Jurkat, Clone E6-1 (cell line): ENCODE measurements at places on chromosomes 7 and 10.

DNA sequence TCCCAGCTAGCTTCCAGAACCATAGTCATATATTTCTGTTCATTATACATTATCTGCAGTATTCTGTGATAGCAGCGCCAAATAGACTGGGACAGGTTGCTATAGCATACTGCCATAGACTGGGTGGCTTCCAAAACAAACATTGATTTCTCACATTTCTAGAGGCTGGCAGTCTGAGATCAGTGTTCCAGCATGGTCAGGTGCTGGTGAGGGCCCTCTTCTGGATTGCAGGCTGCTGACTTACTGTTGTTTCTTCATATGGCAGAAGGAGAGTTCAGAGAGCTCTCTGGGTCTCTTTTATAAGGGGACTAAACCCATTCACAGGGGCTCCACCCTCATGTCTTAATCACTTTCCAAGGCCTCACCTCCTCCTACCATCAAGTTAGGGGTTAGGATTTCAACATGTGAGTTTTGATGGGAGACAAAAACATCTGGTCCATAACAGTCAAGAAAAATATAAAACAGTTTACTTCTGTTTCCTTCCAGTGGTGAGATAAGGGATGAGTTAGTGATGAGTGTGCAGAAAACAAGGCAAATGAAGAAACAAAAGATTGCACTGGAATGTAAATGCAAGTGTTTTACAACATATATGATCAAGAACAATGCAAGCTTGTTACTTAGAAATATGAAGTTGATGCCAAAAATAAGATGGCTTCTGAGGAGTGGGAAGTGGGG is 399.0 kb upstream of the C7orf33 start:
- DNase-seq = no peak

- no peak for DNase-seq
These were observed 65.2 kb downstream of the GBF1 start for GRCh38 chr10:102310361-102311024.

DNA sequence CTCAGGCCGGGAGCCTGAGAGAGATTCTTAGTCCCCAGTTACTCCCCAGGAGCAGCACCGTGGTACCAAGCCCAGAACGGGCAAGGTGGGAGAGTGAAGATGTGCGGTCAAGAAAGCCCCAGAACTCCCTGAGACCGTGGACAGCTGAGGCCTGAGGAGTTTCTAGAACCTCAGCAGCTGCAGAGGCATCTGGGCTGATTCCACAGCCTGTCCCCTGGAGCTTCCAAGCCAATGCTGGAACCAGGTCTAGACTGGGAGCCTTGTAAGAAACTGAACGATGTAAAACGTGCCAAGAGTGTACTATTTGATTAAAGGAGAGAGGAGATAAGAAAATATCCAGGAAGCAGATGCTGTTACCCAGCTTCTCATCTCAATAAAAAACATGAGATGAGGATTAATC is 366.3 kb downstream of the TNS3 start:
- no peak for DNase-seq

DNA sequence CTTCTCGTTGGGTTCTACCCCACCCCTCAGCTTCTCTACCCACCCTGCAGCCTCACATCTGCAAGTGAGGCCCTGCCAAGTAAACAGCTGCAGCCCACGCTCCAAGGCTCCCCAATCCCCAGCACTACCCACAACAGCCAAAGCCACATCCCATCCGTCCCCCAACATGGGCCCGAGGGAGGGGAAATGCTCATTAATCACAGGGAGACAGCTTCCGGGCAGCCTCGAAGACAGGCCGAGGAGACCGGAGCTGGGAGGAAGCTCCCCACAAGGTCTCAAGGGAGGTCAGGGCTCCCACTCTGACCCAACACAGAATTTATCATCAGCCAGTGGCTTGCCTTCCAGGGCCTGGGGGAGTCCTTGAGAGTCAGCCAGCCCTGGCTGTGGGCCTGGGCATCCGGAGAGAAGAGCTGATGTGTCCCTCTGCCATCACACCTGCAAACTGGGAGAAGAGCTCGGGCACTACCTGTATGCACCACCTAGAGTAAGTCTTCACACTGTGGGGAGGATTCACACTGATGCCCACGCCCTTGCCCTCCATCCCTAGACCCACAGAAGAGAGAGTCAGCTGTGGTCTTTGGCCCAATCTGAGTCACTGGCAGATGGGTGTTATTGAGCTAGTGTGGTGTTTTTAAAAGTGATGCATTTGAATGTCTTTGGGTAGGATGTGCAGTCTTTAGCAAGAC is 115.5 kb upstream of the ZMIZ1 start:
- DNase-seq = no peak

DNA sequence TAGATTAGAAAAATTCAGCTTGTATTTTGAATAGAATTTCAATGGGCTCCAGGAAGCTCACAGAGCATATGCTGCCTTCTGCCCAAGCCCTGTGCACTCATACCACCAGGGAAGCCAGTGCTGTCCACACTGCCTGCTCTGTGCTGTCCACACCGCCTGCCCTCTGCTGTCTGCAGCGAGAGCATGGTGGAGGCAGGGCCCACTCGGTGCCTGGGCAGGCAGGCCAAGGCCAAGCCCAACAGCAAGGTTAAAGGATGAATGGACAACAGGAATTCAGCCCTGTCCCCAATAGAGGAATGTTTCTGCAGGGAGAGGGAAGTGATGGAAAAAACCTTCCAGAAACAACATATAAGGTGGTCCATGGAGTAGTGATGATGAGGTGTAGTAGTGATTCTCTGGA is 146.8 kb downstream of the GFRA1 start:
- no peak for DNase-seq

- DNase-seq = no peak
These were observed 3.5 kb downstream of the DLX5 start for GRCh38 chr7:97020996-97021746.

DNA sequence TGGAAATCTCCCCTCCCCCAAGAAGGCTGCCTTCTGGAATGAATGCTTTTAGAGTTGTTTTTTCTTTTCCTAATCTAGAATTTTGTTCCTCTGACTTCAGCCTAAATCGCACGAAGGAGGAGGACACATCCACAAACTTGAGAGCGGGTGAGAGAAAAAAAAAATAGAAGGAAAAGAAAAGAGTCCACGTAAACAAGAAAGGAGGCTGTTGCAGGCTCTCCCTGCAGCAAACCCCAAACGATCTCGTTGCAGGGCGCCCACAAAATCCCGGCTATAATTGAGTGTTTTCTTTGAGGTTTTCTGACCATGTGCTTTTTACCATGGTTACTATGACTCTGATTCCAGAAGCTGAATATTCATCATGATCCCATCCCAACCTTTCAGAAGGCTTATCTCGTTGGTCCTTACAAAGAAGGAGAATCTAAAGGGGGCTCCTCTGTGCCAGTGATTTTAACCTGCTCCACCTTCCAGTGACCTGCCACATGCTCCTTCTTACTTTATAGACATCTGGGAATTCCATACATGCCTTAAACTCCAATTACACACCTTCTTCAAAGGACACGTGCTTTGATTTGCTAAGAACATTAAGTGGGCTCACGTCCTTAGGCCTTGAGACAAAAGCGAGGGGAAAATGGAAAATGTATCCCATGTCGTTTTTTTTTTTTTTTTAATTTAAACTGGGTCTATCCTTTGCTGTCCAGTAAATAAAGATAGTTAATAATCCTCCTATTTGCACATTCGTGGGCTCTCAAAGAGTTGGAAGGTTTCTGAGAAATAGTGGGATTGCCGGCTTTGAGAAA is 5.8 kb downstream of the TWIST1 start:
- DNase-seq = no peak

GRCh38 chr10:80966326-80966986 is 428.8 kb downstream of the SH2D4B start:
- no peak for DNase-seq

DNA sequence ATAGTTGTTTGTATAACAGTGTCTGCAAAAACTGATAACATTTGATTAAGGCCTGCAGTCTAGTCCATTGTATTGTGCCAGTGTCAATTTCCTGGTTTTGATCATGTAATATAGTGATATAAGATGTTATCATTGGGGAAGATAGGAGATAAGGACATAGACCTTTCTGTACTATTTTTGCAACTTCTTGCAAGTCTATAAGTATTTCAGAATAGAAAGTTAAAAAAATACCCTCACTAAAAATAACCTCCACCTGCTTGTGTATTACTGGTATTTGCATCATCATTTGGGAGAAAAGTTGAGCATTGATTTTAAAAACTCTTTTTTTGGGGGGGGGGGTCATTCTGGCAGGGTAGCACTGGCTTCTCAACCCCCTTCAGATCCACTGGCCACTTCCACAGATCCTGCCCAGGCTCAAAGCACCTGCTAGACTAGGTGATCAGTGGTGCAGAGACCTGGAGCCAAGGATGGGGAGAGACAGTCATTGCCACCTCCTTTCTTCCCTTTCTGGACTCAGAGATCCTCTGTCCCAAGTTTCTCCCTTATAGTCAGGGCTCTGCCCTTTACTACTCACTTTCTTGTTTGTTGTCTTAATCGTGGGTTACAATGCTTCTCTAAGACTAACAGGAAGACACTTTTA is 103.0 kb downstream of the RBM20 start:
- DNase-seq = no peak

GRCh38 chr10:80454513-80455460 is 677 bp downstream of the TSPAN14 start:
- DNase-seq = no peak

DNA sequence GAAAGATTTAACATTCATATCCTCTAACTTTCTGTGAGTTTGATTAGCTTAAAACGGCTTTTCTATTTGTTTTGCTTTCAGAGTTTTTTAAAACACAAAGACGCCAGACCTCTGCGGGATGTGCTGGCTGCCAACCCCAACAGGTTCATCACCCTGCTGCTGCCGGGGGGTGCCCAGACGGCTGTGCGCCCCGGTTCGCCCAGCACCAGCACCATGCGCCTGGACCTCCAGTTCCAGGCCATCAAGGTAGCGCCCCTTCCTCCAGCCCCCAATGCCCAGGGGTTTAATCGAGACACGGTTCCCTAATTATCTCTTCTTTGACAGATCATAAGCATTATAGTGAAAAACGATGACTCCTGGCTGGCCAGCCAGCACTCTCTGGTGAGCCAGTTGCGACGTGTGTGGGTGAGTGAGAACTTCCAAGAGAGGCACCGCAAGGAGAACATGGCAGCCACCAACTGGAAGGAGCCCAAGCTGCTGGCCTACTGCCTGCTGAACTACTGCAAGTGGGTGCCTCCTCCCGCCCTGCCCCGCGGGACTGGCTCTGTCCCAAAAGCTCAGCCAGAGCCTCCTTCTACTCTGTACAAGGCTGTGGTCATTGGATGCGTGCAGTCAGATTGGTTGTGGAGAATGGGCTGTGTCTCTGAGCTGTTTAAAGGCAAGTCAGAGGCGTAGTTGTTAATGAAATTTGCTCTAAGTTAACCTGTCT is 71.2 kb downstream of the TRRAP start:
- no peak for DNase-seq

- no peak for DNase-seq
These were observed 36.3 kb downstream of the JAZF1 start for GRCh38 chr7:28144266-28144665.

DNA sequence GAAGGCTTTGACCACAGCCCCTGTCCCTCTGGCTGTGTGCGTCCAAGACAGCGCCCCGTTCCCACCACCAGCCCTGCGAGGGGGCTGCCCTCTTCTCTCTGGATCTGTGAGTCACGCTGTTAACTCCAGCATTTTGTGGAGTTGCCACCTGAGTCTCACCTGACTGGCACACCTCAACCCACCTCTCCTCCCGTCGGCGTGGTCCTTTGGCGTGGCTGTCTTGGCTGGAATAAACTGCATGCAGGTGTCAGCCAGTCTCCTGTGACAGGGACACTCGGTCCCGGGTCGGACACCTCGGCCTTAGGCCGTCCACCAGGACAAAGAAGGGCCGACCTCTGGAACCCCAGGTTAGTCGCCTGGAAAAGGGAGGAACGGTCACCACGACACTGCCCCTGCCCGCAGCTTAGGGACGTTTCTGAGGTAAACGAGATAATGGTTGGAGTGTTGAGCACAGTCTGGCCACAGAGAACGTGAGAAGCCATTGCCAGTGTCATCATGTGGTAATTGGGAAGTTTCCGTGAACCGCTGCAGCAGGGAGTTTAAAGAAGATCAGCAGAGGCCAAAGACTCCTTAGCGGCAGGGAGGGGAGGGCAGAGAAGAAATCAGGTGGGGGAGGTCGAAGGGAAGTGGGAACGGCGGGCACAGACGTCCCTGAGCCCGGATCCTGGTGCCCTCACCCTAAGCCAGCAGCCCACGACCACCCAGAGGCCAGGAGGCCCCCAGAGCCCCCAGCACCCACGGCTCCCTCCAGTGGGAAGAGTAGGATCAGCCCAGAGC is 73.6 kb upstream of the FAM20C start:
- DNase-seq = no peak

DNA sequence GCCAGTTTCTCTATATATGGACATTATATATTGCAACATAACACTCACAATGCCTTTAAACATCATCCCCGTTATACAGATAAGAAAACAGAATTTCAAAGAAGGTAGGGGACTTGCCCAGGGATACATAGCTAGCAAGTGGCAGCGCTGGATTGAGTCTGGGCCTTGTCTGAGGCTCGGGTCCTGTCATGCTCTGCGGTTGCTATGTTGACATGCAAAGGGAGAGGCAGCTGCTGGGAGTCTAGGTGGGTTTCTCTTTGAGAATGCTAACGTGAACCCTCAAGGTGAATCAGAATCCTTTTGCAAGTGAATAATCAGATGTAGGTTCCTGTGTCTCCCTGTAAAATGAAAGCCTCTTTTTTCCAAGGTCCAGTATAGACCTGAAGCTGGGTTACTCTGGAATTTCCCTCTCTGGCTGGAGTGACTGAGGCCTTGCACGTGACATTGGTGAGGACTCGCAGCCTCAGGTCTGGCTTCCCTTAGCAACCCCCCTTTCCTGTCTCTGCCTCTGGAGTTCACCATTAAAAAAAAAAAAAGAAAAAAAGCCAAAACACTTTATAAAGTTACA is 38.9 kb downstream of the TCF7L2 start:
- DNase-seq = no peak

DNA sequence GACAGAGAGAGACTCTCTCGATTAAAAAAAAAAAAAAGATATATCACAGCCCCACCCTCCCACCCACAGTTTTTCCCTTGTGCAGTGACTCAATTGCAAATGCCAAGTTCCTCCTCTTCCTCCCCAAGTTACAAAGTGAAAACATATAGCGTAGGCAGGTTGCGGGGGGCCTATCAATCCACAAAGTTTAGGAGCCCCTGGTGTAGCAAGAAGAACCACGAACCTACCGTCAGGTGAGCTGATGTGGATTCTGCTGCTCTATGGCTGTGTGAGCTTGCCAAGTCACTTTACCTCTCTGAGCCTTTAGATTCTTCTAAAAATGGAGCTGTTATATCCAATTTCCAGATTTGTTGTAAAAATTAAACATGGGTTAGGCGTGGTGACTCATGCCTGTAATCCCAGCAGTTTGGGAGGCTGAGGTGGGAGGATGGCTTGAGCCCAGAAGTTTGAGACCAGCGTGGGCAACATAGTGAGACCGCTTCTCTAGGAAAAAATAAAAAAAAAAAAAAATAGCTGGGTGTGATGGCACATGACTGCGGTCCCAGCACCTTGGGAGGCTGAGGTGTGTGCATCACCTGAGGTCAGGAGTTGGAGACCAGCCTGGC is 8.2 kb upstream of the RHBDD2 start:
- no peak for DNase-seq

GRCh38 chr10:119364645-119365600 is 157.6 kb downstream of the GRK5 start:
- DNase-seq = no peak
